ENCODE measurements at places on chromosomes 2 and 18. TPM values are rescaled to one million over a fixed set of nuclear protein-coding genes. Genes with fewer than 3 reads are reported as not detected.

Gene COPS8
- 38.6 TPM for total RNA-seq

Gene MC5R
- total RNA-seq: not detected

Gene TPGS2
- total RNA-seq: 130 TPM

Gene CYP26B1
- 2.4 TPM for total RNA-seq

GRCh38 chr2:112074506-112074905 is 19.4 kb downstream of the TMEM87B start:
- DNase-seq: no peak
- no peak overlapping the region for H3K4me3 ChIP-seq
- peaks cover 12% of the 10 kb centered on the region for H3K4me1 ChIP-seq
- H3K27me3 ChIP-seq: no peaks in the 10 kb centered on the region
- no peaks in the 10 kb centered on the region for H3K36me3 ChIP-seq

DNA sequence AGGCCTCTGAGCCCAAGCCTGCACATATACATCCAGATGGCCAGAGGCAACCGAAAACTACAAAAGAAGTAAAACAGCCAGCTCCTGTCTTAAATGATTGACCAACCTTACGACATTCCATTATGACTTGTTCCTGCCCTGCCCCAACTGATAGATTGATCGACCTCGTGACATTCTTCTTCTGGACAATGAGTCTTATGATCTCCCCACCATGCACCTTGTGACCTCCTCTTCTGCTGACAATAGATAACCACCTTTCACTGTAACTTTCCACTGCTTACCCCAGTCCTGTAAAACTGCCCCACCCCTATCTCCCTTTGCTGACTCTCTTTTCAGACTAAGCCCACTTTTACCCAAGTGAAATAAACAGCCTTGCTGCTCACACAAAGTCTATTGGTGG is 670.0 kb upstream of the PKDCC start:
- no peaks in the 10 kb centered on the region for H3K36me3 ChIP-seq
- no peak overlapping the region for H3K27ac ChIP-seq
- no peak for DNase-seq
- no peak overlapping the region for H3K4me3 ChIP-seq
- H3K27me3 ChIP-seq: no peaks in the 10 kb centered on the region

DNA sequence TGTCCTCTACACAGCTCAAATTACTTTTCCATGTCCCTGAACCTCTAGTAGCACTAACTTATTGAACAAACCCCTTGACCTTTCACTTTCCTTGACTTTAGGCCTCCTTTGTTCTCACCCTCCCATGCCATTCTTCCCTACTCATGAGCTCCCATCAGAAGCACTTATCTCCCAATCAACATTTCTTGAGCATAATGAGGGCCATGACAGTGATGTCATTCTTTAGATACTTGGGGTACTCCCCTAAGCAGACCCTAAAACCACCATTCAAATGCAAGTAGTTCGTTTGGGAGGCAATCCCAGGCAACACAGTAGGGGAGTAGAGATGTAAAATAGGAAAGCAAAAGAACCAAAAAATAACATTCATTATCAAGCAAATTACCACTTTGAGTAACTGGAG is 115.9 kb upstream of the ARHGAP28 start:
- no peaks in the 10 kb centered on the region for H3K27me3 ChIP-seq
- no peaks in the 10 kb centered on the region for H3K4me1 ChIP-seq
- no peak overlapping the region for H3K4me3 ChIP-seq
- H3K27ac ChIP-seq: no peak overlapping the region
- no peak for DNase-seq
- no peaks in the 10 kb centered on the region for H3K36me3 ChIP-seq

DNA sequence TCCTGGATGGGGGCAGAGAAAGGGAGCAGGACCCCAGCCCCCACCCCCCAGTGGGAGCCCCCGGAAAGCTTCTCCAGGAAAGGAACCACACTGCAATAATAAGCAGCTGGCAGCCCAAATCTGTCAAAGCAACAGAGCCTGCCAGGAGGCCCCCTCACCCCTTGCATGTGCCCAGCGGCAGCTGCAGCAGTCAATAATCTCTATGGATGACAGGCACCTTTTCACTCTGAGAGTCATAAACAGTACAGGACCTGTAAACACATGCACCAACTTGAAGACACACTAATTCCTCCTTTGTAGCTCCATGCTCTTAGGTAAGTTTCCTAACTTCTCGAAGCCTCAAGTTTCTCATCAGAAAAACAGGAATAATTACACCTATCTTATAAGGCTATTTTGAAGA is 26.2 kb upstream of the KDM3A start:
- no peaks in the 10 kb centered on the region for H3K4me1 ChIP-seq
- H3K27ac ChIP-seq: no peak overlapping the region
- no peak for DNase-seq
- no peak overlapping the region for H3K4me3 ChIP-seq

GRCh38 chr18:36638224-36638623 is 190.6 kb downstream of the TPGS2 start:
- DNase-seq: no peak
- peaks cover 16% of the 10 kb centered on the region for H3K4me1 ChIP-seq
- no peak overlapping the region for H3K4me3 ChIP-seq
- no peaks in the 10 kb centered on the region for H3K27me3 ChIP-seq
- no peaks in the 10 kb centered on the region for H3K36me3 ChIP-seq

- H3K27me3 ChIP-seq: no peaks in the 10 kb centered on the region
- DNase-seq: peak; percentile 73
- H3K4me1 ChIP-seq: peaks cover 13% of the 10 kb centered on the region
Observed at GRCh38 chr2:222993920-222994650, 57.9 kb upstream of the KCNE4 start.

DNA sequence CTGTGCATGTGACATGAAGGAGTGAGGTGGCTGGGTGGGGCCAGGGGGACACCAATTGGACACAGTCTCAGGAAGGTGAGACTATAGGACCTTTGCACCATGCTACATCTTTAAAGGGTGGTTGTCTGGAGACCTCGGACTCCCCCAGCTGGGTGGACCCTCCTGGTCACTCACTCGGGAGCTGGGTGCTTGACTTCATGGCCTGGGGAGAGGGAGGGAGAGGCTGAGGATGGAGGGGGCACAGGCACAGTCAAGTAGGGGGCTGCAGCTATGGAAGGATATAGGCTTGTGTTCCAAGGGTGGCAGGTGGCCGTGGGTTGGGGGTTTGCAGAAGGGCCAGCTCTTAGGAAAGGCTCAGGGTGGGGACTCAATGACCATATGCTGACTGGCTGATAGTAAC is 7.1 kb upstream of the CELF4 start:
- DNase-seq: no peak
- no peak overlapping the region for H3K27ac ChIP-seq
- H3K27me3 ChIP-seq: peaks cover 42% of the 10 kb centered on the region
- no peaks in the 10 kb centered on the region for H3K36me3 ChIP-seq
- peaks cover 2% of the 10 kb centered on the region for H3K4me1 ChIP-seq
- H3K4me3 ChIP-seq: no peak overlapping the region

- no peak overlapping the region for H3K4me3 ChIP-seq
- no peaks in the 10 kb centered on the region for H3K4me1 ChIP-seq
- DNase-seq: no peak
- H3K27ac ChIP-seq: no peak overlapping the region
- no peaks in the 10 kb centered on the region for H3K27me3 ChIP-seq
Observed at GRCh38 chr2:187614756-187615155, 60.5 kb upstream of the TFPI start.

DNA sequence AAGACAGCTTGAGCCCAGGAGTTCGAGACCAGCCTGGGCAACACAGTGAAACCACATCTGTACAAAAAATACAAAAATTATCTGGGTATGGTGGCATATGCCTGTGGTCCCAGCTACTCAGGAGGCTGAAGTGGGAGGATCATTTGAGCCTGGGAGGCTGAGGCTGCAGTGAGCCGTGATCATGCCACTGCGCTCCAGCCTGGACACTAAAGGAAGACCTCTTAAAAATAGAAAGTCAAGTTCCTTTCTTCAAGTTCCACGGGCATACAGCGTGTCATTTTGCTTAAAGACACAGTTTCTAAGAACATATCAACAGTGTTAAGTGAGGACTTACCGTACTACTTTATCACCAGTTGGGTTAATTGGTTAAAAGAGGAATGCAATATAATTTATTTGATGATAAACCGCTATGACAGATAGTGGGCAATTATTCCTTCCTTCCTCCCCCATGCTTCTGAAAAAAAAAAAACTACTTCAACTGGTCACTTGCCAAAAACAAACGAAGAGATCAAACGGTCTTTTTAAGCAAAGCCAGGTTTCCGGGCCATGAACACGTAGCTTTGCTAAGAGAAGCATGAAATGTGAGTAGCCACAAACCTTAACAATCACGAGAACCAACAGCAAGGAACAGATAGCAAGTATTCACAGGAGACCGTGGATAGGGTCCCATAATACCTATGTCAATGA is 21.4 kb downstream of the AP1S3 start:
- no peaks in the 10 kb centered on the region for H3K27me3 ChIP-seq
- DNase-seq: no peak
- H3K4me1 ChIP-seq: no peaks in the 10 kb centered on the region
- no peaks in the 10 kb centered on the region for H3K36me3 ChIP-seq
- H3K4me3 ChIP-seq: no peak overlapping the region

DNA sequence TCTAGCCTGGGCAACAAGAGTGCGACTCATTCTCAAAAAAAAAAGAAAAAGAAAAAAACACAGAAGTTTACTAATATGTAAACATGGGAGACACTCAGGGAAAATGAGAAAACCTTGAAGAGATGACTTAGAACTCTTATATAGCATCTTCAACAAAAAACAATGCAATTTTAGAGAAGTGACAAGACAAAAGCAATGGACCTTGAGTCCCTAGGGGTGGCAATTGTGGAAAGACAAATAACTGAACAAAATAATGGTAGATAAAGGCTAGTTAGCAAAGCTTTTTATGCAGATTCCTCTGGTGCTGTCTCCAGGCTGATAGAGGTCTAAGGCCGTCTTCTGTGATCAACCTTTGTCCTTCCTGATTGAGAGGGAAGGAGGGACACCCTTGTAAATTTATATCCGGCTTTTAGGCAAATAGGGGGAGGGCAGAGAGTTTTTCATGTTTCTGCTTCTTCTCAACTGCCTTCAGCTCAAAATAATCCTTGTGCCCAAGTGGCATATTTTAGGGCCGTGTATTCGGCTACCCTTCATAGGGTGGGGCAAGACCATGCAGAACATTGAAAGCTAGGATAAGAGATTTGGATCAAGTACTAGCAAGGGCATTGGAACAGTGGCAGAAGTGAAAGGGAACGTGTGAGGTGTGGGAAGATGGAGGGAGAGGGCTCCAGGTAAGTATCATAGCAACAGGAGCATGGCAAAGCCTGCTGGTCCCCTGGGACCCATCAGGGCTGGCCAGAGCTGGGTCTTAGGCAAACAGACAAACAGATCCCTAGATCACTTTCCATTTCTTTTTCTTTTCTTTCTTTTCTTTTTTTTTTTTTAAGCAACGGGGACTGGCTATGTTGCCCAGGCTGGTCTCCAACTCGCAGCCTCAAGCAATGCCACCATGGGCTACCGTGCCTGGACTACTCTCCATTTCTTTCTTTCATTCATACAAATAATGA is 116.2 kb upstream of the STPG4 start:
- no peaks in the 10 kb centered on the region for H3K36me3 ChIP-seq
- no peak overlapping the region for H3K4me3 ChIP-seq
- H3K27ac ChIP-seq: peak overlapping the region; percentile 83
- DNase-seq: no peak
- H3K4me1 ChIP-seq: peaks cover 70% of the 10 kb centered on the region

GRCh38 chr2:177147093-177147694 is 65.4 kb upstream of the HNRNPA3 start:
- DNase-seq: no peak
- no peaks in the 10 kb centered on the region for H3K36me3 ChIP-seq
- H3K4me3 ChIP-seq: no peak overlapping the region
- peaks cover 11% of the 10 kb centered on the region for H3K4me1 ChIP-seq
- H3K27ac ChIP-seq: no peak overlapping the region

DNA sequence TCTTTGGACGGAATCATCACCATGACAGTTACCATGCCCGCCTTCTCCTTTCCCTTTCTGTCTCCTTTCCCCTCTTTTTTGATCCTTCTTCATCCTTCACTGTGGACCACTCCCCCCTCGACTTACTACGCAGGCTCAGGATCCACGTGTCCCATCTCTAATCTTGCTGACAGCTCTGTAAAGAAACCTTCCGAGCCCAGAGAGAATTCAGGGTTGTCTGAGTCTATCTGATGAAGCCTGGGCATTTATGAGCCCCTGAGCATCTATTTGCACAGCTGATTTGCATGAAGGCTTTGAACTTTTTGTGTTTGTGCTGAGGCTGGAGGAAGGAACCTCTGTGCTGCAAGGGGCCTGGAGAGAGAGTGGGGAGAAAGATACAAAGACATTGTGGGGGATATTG is 50.7 kb downstream of the CIB4 start:
- no peaks in the 10 kb centered on the region for H3K36me3 ChIP-seq
- H3K4me3 ChIP-seq: no peak overlapping the region
- no peak overlapping the region for H3K27ac ChIP-seq
- H3K27me3 ChIP-seq: peaks cover 45% of the 10 kb centered on the region
- no peak for DNase-seq
- H3K4me1 ChIP-seq: no peaks in the 10 kb centered on the region

GRCh38 chr2:191625016-191625415 is 52.9 kb upstream of the NABP1 start:
- H3K4me1 ChIP-seq: no peaks in the 10 kb centered on the region
- no peak for DNase-seq
- no peak overlapping the region for H3K27ac ChIP-seq
- no peaks in the 10 kb centered on the region for H3K36me3 ChIP-seq

GRCh38 chr18:9731380-9731779 is 23.3 kb downstream of the RAB31 start:
- peaks cover 3% of the 10 kb centered on the region for H3K4me1 ChIP-seq
- H3K36me3 ChIP-seq: no peaks in the 10 kb centered on the region
- no peak overlapping the region for H3K27ac ChIP-seq

GRCh38 chr2:60998628-60999545 is 18.6 kb upstream of the PEX13 start:
- DNase-seq: no peak
- no peaks in the 10 kb centered on the region for H3K36me3 ChIP-seq
- H3K27ac ChIP-seq: no peak overlapping the region
- no peaks in the 10 kb centered on the region for H3K4me1 ChIP-seq

DNA sequence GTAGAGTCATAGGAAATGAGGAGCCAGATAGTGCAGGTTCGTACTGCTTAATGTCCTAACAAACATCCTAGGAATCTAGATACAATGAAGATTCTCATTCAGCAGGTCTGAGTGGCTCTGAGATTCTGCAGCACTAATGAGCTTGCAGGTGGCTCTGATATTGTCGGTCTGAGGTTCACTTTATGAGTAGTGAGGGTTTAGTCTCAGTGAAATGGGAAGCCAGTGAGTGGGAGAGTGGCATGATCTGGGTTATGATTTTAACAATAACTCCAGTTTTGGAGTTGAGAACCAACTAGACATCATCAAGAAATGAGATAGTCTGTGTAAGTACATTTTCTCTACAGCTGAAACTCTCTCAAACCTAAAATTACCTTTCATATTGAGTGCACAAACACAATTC is 166.8 kb upstream of the SP5 start:
- H3K27me3 ChIP-seq: no peaks in the 10 kb centered on the region
- DNase-seq: no peak
- no peaks in the 10 kb centered on the region for H3K4me1 ChIP-seq
- no peaks in the 10 kb centered on the region for H3K36me3 ChIP-seq
- H3K4me3 ChIP-seq: no peak overlapping the region
